Amygdala (tissue), 56 donors: ENCODE measurements at places on chromosomes 3 and 15.

DNA sequence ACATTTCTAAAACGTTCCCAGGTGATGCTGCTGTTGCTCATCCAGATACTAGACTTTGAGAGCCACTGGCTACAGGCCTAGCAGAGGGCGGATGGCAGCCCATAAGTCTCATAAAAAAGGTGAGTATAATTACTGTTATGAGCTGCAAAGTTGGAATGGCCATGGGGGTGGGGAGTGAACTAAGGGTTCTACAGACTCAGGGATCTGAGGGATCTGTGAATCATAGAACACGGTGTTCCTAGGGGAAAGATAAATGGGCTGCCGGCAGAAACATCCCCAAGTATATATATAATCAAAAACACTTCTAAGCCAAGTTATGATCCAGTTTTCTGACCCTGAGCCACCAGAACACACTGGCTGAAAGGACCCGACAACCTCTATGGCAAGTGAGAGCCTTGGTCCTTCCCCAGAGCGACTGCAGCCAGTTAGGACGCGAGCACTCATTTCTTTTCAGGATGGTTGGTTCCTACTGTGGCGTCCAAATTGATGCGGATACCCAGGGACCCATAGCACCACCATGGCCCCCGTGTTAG, 7.9 kb upstream of the SYNM start:
- DNase-seq = no peak

GRCh38 chr3:43978708-43979107, 263.0 kb upstream of the TOPAZ1 start:
- DNase-seq = no peak

- no peak for DNase-seq
Observed at GRCh38 chr15:46088486-46089445, 453.9 kb downstream of the SQOR start.

GRCh38 chr3:44974416-44974815, 1.6 kb downstream of the ZDHHC3 start:
- DNase-seq = no peak

- no peak for DNase-seq
Observed at GRCh38 chr3:184380185-184380626, 352 bp downstream of the CHRD start.

DNA sequence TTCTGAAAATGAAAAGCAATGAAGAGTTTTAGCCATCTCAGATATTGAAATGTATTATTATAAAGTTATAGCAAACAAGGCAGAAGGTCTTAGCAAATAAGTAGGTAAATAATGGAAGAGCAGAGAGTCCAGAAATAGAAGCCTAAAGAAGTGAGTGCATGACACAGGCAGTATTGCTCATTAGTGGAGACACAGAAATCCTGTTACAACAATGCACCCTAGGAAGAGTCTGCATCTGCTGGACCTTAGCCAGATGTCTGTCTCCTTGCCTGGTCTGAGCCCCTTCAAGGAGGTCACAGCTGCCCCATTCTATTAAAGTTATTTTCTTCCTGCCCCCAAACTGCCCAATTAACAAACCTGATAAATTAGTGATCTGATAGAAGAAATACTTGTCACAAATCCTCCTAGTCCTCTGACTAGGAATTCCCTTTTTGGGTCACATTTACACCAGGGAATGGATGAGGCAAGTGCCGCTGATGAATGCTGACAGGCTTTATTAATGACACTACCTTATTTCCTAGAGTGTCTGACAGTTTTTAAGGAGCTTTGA, 51.9 kb downstream of the HOMER2 start:
- no peak for DNase-seq

GRCh38 chr15:31402511-31403056, 75.9 kb downstream of the KLF13 start:
- DNase-seq = no peak

- no peak for DNase-seq
Observed at GRCh38 chr3:196499061-196499460, 4.5 kb downstream of the RNF168 start.

GRCh38 chr3:45516829-45517228, 77.7 kb upstream of the LIMD1 start:
- no peak for DNase-seq

GRCh38 chr3:109559389-109559788, 222.0 kb upstream of the DPPA4 start:
- no peak for DNase-seq

GRCh38 chr15:67564021-67564967, 21.8 kb downstream of the MAP2K5 start:
- DNase-seq = no peak
